ENCODE measurements at places on chromosomes 4 and X.

GRCh38 chr4:41437111-41437536, 100.8 kb upstream of the LIMCH1 start:
- no peak for DNase-seq

DNA sequence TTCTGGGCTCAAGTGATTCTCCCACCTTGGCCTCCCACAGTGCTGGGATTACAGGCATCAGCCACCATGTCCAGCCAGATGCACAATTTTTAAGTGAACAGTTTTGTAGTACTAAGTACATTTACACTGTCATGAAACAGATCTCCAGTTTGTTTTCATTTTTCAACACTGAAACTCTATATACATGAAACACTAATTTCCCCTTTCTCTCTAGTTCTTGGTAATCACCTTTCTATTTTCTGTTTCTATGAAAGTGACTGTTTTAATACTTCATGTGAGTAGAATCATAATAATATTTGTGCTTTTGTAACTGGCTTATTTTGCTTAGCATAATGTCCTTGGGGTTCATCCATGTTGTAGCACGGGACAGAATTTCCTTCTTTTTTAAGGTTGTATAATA, 237.4 kb downstream of the CAMK2D start:
- no peak for DNase-seq

- DNase-seq: no peak
Measured at GRCh38 chrX:36214924-36215323, 295.4 kb downstream of the CFAP47 start.

- DNase-seq: no peak
Measured at GRCh38 chrX:68808686-68809357, 20.0 kb upstream of the EFNB1 start.

DNA sequence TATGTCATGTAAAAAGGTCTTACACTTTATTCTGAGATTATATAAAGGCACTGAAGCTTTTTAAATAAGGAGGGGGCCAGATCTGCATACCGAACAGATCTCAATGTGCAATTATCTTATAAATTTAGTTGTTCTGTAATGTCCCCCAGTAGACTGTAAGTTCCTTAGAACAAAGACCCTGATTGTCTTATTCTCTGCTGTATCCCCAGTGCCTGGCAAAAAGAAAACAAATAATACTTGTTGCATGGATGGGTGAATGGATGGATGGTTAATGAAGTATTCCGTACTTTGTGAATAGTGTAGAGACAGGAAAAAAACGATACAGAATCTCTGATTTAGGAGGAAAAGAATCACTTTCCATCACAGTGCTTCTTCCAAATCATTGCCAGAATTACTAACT, 141.5 kb downstream of the CHM start:
- no peak for DNase-seq

DNA sequence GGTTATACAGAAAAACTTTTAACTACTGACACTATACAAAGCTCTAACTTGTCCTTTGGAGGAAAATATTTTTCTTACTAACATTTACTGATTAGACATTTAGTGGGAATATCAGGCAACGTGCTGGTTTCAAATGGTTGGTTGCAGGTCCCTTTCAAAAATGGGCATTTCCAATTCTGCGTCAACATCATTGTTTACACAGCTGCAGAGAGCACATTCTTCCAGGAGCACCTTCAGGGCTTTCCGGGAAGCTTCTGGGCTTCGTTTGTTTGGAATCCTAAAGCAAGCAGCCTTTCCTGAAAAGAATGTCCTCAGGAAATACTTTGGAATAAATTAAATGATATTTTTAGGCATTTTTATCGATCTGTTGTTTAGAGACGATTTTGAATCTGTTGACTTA, 289.7 kb downstream of the TRIML1 start:
- no peak for DNase-seq

- DNase-seq: no peak
Measured at GRCh38 chrX:55758033-55758432, 40.5 kb downstream of the RRAGB start.

- no peak for DNase-seq
Measured at GRCh38 chr4:76182463-76182862, 31.2 kb downstream of the SCARB2 start.

DNA sequence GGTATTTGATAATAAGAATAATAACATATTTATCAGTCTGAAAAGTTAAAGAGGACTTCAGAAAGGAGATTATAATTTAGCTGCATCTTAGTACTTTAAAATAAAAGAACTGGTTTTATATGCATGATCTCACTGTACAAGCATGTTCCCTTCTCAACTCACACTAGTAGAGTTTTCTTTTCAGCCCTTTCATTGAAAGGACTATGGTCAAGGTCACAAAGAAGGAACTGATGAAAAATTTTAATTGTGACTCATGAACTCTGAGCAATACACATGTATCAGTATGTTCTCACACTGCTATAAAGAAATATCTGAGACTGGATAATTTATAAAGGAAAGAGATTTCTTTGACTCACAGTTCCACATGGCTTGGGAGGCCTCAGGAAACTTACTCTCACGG, 73.7 kb upstream of the NDST4 start:
- DNase-seq: no peak

- no peak for DNase-seq
Measured at GRCh38 chr4:153448003-153448731, 18.0 kb upstream of the TMEM131L start.

DNA sequence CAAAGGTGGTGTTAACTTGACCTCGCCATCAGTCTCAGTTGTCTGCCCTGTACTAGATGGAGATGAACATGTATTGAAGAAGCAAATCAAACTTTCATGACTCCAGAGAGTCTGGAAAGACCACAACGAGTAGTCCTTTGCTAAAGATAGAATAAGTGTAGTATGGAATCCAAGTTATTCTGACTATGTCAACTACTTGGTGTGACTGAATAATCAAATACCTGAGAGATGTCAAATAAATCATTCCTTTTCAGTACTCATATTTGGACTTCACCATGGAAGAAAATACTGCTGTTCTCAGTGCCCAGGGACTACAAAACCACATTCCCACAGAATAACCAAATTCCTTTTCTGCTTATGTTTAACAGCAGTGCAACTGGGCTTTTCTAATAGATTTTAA, 161.2 kb upstream of the SPRY1 start:
- no peak for DNase-seq

DNA sequence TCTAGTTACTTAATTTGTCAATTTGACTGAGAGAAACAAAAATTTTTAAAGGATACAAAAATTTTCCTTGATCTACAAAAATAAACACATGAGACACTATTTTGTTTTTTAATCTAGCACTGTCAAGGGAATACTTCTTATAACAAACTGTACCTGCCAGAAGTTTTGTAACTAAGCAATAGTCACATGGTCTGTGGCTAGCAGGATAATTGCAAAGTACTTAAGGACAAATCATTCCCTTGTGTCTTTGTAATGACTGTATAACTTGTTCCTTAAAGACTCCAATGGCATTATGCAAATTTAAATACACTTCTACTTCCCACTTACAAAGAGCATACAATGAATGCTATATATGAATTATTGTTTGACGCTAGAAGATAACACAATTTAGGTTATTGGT, 25.1 kb upstream of the ANK2 start:
- DNase-seq: no peak

DNA sequence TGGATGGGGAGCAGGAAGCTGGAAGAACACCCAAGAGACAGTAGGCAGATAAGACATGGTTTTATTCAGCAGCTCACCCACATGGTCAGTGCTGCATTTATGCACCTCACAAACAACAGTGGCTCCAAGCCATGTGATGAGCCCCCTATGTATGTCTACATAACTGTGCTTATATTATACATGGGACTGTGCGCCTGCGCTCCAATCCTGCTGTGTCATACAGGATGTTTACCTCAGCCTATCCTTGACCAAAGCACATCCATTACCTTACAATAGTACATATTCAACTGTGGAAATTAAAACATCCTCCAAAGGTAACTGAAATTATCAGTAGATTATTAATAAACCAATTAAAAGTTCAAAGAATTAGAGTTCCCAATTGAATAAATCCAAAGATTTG, 44.1 kb upstream of the SGMS2 start:
- no peak for DNase-seq

DNA sequence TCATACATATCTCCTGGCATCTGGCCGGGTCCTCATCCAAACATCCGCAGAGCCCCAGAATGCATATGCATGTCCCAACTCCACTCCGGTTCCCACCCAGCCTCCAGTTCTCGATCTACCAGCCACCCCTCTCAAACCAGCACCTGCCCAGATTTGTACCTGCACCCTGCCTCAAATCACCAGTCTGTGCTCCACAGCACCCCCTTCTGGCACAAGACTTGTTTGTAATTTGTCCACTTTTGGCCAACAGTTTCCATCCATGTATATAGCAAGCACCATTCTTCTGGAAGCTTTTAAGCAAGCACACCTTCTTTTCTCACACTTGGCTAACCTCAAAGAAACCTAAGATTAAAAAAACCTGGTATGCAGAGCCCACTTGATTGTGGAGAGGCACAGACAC, 644.1 kb downstream of the MID1IP1 start:
- no peak for DNase-seq

- no peak for DNase-seq
Measured at GRCh38 chr4:95998311-95998710, 158.4 kb downstream of the PDHA2 start.

- DNase-seq: no peak
Measured at GRCh38 chr4:61451935-61452334, 251.8 kb downstream of the ADGRL3 start.

GRCh38 chrX:30653415-30654131, at the start of gene GK:
Gene GK, plus strand, starts transcription at chrX:30653423. Its CDS starts 115 bp downstream, at chrX:30653538.
- DNase-seq: no peak

- no peak for DNase-seq
Measured at GRCh38 chrX:16496175-16496574, 153.8 kb upstream of the S100G start.

DNA sequence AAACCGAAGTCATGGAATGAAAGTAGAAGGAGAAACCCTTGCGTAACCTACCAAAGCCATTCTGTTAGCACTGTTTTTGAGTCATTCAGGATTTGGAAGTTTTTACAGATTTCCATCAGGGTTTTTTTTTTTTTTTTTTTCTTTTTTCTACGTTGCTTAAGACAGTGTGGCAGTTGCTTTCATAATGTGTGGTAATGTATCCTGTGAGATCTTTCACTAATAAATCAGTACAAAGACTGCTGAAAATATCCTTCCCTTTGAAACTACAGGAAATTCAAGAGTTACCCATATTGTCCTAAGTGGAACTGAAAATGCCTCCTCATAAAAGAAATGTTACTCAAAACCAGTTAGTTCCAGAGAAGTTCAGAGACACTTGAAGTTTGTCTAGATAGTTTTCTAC, 137.8 kb downstream of the RAPGEF2 start:
- DNase-seq: peak; percentile 88

DNA sequence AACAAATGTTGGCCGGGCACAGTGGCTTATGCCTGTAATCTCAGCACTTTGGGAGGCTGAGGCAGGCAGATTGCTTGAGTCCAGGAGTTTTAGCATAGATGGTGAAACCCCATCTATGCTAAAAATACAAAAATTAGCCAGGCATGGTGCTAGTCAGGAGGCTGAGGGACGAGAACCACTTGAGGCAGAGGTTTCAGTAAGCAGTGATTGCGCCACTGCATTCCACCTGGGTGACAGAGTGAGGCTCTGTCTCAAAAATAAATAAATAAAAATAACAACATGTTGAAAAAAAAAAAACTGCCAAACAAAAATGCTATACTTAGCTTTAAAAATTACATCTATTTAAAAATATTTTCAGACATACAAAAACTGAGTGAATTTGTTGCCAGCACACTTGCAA, 374.2 kb upstream of the SMIM31 start:
- no peak for DNase-seq

DNA sequence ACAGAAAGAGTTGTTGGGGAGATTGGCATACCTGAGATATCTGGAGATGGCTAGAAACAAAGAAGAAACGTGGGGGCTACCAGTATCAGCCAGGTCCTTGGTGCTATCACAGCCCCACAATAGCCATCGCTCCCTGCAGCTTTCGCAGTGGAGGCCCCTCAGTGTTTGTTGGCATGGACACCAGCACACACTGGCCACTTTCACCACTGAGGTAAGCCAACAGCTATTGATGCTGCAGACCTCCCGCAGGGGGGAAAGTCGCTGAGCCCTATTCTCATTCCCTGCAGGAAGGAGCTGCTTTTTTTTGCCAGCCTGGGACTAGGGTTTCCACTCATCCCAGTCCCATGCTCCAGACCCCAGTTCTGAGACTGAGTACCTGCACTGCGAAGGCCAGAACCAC, 879.2 kb upstream of the IGFBP7 start:
- DNase-seq: no peak

DNA sequence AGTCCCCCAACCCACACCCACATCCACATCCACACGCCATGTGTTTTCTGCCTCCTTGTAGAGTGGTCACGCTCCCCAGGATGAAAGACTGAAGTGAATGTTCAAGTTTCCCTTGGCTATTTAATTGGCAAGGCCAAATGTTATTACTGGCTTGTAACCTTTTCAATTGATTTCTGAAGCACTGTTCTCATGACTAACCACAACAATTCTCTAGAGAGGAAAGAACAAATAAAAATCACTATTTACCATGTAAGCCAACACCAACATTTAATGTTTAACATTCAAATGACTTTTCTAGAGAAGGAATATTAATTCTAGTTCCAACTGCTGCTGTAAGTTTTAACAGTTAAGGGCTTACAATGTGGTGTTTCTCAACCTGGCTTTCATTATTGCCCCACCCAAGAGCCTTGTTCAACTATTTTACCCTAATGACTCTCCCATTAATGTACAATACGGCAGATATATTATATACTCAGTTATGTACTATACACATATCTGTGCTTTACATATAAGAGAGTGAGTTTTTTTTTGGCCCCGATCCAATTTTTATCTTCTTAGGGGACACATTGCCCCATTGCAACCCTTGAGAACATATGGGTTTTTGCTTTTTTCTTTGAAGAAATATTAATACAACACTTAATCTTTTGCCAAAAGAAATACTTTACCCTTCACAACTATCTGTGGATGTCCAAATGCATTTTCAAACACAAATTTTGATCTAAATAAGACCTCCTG, 46.5 kb downstream of the RELL1 start:
- DNase-seq: no peak

DNA sequence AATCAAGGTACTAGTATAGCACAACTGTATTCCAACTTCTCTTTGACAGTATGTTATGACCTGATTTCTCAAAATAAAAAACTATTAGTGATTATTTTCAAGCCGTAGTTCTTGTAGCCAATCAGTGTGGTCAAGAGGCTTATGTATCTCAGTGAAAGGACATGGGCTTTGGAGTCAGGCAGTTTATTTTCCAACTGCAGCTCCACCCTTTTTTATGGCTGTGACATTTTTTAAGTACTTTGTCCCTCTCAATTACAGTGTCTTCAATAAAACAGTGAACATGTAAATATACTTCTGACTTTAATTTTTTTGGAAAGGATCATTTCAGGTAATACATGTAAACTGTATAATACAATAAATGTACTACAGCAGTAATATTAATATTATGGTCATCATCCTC, 30.0 kb downstream of the HTN1 start:
- DNase-seq: no peak

GRCh38 chr4:168723569-168723968, 226.7 kb downstream of the PALLD start:
- DNase-seq: no peak

- no peak for DNase-seq
Measured at GRCh38 chr4:140469791-140470733, 28.0 kb downstream of the MGAT4D start.

Measured in inflammatory macrophage (primary cell).